Retina (tissue), 1 donor: ENCODE measurements at places on chromosomes 12 and 14.

GRCh38 chr12:111759991-111760390, 6.7 kb upstream of the ALDH2 start:
- DNase-seq, result no peak

GRCh38 chr12:68497702-68498101, 113.0 kb upstream of the RAP1B start:
- no peak for DNase-seq

- DNase-seq, result peak; percentile 25
Observed at GRCh38 chr12:27781680-27782079, 1.6 kb upstream of the MANSC4 start.

- peak; percentile 35 for DNase-seq
Observed at GRCh38 chr14:74425525-74426201, 347 bp downstream of the SYNDIG1L start.

DNA sequence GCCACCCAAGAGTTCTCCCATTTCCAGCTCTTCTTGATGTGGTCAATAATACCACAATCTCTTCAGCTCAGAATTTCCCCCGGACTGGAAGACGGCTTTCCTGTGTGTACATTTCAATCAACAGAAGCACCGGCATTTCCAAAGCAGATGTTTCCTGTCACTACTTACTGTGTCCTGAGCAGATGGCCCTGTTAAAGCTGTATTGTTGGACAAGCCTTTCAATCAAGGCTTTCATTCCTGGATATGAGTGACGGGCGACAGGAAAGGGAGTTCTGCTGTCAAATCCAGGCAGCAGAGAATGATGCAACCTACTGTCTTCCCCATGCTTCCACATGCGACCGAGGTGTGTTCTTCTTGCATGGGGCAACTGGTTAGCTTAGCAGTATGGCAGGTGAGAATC, 76.4 kb upstream of the CCDC60 start:
- peak; percentile 19 for DNase-seq

DNA sequence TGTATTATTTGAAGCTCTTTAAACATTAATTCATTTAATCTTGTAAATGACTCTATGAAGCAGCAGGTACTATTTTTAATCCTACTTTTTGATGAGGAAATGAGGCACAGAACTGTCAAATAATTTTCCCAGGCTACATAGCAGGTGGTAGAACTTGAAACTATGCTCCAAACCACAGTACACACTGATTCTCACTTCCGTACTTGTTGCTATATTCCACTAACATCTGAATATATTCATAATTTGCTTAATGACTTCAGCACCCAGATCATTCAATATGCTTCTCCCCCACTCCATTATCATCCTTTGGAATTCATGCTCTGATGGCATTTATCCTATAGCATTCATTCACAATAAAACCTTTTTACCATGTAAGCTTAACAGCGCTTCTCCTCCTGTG, 4.9 kb downstream of the ERGIC2 start:
- DNase-seq, result no peak

DNA sequence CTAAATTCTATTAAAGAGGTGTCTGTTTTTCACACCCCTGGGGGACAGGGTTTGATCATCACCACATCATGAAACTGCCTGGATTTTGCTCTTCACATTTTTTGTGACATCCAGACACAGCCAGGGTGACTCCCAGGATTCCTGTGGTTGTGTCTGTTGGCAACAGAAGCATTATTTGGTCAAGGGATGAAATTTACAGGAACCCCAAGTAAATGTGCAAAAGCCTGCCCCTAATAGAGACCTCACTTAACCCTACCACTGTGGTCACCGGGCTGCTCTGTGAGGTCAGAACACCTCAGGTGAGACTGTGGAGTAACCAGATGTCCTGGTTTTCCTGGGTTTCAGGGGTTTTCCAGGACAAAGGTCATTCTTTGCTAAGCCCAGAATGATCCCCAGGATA, 103.8 kb downstream of the DAD1 start:
- DNase-seq, result no peak

DNA sequence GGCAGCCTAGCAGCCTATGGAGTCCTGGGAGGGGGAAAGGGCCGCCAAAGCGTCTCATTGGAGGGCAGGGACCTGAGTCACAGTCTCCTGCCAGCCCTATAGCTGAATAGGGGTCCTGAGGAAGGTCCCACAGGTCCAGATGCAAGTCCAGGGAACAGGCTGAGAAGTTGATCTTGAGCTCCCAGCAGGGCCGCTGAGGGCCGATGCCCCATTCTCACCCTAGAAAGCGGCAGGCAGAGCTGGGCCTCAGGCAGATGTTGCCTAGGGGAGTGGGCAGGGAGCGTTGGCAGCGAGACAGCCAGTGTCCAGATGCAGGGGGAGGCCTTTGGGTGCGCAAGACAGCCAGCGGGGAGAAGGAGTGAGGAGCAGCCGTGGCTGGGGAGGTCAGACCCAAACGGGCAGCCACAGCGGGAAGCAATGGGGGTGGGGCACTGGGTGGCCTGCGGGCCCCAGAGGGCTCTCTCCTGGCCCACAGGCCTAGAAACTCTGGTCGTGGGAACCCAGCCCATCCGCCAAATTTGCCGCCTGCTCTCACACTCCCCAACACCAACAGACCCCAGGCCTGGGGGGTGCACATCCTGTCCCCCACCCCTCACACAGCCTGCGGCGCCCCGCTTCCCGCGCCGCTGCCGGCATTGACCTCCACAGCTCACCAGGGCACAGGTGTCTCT, 1.1 kb downstream of the HDAC7 start:
- DNase-seq, result no peak

GRCh38 chr12:2250797-2251196, 198.0 kb downstream of the CACNA1C start:
- DNase-seq, result no peak

DNA sequence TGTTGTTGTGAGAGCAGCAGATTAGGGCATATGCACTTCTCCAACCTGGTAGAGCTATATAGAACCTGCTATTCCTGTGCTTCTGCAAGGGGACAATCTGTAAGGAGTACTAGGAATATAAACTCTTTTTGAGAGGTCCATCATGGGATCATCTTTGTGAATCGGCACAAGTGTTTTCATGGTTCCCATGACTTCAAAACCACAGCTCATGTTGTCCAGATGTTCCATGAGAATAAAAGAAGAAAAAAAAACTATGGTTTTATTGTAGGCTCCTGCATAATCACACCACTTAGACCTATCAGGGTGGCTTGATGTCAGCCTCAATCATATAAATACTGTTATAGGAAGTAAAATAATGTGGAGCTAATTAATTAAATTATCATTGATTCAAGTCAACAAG, 311.4 kb upstream of the ATP2B1 start:
- DNase-seq, result no peak

GRCh38 chr12:77082021-77082420, 16.7 kb upstream of the E2F7 start:
- no peak for DNase-seq

- DNase-seq, result no peak
Observed at GRCh38 chr12:20404576-20405346, 36.4 kb downstream of the PDE3A start.

GRCh38 chr14:102775855-102776760, 1.1 kb upstream of the TRAF3 start:
- no peak for DNase-seq

GRCh38 chr14:54772451-54772881, 130.2 kb downstream of the GCH1 start:
- DNase-seq, result no peak
